Mammary epithelial cell (primary cell): ENCODE measurements at places on chromosomes 7 and 10. TPM values are rescaled to one million over a fixed set of nuclear protein-coding genes. Genes with fewer than 3 reads are reported as not detected.

The MYH16 gene
- polyA plus RNA-seq, result 3.7 TPM

The HHEX gene
- 0.16 TPM for polyA plus RNA-seq

- peak; percentile 16 for DNase-seq
Measured at GRCh38 chr10:92342796-92343195, 51.8 kb downstream of the MARCHF5 start.

DNA sequence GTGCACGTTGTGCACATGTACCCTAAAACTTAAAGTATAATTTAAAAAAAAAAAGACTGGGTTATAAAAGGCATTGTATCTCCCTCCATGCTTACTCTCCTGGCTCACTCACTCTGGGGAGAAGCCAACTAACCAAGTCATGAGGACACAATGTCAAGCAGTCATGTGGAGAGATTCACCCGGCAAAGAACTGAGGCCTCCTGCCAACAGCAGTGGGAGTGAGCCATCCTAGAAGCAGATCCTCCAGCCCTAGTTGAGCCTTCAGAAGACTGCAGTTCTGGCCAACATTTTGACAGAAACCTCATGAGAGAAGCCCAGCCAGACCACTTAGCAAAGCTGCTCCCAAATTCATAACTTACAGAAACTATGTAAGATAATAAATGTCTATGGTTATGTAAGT, 521.7 kb upstream of the FZD8 start:
- no peak for DNase-seq
